ENCODE measurements at places on chromosomes 1 and 21.

GRCh38 chr1:116538544-116538943 lies 32.3 kb downstream of the CD58 start:
- no peak for DNase-seq

DNA sequence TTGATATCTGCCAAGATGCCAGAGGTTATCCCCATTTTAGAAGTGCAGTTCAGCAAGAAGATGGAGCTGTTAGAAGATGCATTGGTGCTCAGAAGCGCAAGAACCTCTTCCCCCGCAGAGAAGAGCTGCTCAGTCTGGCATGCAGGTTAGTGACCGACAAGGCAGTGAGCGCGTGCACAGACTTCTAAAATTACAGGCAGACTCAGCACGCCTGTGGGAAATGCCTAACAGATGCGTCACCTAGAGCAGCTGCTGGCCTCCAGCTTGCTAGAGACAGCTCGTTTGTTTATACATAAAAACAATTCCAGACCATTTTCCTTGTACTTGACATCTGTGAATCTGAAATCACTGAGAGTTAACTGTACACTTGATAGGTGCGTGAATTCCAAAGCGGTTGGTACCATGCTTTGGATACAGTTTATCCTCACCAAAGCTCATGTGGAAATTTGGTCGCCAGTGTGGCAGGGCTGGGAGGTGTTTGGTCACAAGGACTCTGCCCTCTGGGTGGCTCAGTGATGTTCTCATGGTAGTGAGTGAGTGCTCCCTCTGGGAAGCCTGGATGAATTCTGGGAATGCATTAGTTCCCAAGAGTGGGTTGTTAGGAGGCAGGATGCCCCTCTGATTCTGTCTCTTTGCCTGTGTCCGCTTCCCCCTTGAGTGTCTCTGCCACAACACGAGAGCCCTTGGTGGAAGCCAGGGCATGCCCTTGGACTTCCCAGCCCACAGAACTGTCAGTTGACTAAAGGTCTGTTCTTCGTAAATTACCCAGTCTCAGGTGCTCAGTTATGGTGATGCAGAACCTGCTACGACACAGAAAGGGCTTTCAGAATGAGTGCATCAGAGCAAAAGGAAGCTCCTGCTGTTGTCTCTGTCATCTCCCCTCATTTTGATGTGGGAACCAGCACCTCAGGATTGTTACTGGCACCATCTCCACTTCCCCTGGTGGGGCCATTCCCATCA lies 24.4 kb downstream of the SNAP47 start:
- no peak for DNase-seq

DNA sequence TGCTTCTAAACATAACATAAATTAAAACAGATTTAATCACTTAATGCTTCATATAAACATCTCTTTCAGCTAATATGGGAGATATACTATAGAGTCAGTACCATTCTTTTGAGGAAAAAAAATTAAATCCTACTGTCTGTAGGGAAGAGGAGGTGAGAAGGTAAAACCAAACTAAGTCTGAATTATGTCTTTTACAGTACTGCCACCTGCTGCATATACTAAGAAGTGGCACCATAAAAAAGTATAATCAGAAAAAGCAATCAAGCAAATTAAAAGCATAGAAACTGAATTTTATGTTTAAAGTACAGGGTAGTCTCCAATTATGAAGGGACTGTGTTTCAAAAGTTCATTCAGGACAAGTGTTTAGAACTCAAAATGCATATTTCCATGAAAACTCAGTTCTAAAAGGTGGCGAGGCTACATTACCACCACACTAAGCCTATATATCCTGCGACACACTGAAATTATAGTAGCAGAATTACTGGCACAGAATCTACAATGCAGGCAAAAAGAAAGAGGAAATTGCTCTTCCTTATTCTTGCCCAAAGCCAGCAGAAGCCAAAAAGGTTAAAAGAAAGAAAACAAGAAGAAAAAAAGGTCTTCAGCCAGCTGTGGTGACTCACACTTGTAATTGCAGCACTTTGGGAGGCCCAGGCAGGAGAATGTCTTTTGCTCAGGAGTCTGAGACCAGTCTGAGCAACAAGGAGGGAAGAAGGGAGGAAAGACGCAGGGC lies 9.0 kb downstream of the NSL1 start:
- peak; percentile 84 for DNase-seq

- peak; percentile 87 for DNase-seq
Measured at GRCh38 chr1:201982623-201983379, at the start of gene RNPEP. Gene RNPEP, plus strand, starts transcription at chr1:201982648. Its CDS starts 19 bp downstream, at chr1:201982667.

GRCh38 chr21:40242586-40243265 lies 375.5 kb downstream of the PCP4 start:
- DNase-seq: no peak

GRCh38 chr1:185397183-185397582 lies 80.1 kb upstream of the IVNS1ABP start:
- DNase-seq: no peak

- DNase-seq: no peak
Measured at GRCh38 chr1:94873520-94874351, 53.2 kb downstream of the CNN3 start.

DNA sequence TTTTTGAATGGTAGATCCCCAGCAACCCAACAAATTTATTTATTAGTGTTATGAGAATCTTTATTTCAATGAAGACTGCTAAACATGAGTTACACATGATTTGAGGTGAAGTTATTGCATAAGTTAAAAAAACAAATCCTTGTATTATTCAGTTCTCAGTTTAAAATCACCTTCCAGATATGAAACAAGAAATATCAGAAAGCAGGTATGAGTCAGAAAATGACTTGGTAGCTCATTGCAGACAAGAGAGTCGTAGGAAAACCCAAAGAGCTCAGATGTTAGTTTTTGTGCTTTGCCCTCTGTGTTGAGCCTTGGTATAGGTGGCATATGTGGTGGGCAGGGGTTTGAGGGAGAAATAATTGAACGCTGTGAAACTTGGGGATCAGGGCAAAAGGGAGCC lies 339.4 kb downstream of the BRINP3 start:
- DNase-seq: no peak

DNA sequence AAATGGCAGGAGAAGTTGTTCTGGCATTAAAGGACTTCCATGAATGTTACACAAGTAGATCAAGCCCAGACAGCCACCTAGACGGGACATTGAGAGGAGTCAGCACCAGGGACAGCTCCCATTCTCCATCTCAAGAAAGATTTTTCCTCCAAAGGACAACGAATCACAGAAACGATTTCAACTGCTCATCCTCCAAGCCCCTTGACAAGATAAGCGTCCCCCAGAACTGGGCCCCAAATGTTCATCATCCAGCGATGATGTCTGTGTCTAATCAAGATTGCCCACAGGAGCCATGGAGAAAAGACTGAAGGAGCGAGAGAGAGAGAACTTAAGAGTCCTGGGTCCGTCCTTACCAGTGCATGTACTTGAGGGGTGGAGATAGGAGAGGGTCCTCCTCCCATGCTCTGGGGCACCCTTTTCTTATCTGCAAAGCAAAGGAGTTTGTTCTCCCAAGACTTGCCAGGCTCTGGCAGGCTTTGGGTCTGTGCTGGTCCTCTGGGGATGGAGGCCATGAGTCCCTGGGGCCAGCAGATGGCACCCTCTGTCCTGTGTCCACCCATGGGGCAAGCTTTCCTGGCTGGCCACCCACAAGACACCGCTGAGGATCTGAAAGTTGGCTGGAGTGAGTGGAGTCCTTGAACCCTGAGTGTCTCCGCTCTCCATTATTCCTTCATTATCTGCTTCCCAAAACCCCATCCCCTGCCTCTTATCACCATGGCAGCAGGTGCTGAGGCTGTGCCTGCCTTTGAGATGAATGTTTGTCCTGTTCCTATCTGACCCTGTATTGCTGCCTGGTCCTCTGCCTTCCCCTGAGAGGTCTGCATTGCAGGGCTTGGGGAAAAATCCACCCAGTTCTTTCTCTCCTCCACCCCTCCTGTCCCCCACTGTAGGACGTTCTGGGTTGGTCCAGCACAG lies 164.6 kb downstream of the ACTL8 start:
- DNase-seq: peak; percentile 45

- DNase-seq: no peak
Measured at GRCh38 chr1:232568906-232569553, 60.9 kb downstream of the SIPA1L2 start.

GRCh38 chr1:24713176-24713575 lies 32.1 kb upstream of the CLIC4 start:
- DNase-seq: no peak

DNA sequence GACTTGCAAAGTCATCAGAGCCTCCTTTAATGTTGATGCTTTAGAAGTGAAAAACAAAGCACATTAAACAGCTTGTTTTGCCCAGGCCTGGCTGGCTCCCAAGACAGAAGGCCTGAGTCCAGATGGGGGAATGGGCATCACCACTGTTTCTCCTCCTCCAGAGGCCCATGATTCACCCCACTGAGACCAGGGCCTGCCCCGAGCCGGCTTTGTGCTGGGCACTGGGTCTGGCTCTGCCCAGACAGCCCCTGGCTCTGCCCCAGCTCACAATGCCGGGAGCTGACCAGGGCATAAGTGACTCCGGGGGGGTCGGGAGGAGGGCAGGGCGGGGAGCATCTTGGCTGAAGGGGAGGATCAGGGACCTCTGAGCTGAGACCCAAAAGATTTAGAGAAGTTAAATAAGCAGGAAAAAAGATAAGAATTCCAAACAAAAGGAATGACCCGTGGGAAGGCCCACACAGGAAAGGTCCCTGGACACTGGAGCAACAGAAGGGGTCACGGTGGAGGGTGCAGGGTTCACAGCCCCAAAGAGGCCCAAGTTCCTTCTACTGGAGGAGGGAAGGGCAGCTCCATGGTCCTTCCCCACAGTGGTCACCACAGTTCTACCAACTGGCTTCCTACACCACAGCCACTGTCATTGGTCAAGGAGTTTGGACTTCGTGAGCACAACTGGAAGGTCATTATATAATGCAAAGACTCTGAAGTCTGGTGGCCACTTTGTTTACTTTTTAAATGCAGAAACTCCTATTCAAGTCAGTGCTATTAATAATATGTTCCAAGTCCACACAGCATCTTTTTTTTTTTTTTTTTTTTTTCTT lies 5.5 kb downstream of the C2CD2 start:
- peak; percentile 14 for DNase-seq

GRCh38 chr1:196260270-196260669 lies 348.0 kb downstream of the KCNT2 start:
- DNase-seq: no peak
